ENCODE measurements at places on chromosomes 2 and 18.

GRCh38 chr18:63617049-63617914, 26.8 kb downstream of the SERPINB4 start:
- DNase-seq: no peak

GRCh38 chr2:9221223-9221622, 14.6 kb downstream of the ASAP2 start:
- DNase-seq: no peak

GRCh38 chr18:71597219-71597618, 946.9 kb downstream of the CBLN2 start:
- no peak for DNase-seq

DNA sequence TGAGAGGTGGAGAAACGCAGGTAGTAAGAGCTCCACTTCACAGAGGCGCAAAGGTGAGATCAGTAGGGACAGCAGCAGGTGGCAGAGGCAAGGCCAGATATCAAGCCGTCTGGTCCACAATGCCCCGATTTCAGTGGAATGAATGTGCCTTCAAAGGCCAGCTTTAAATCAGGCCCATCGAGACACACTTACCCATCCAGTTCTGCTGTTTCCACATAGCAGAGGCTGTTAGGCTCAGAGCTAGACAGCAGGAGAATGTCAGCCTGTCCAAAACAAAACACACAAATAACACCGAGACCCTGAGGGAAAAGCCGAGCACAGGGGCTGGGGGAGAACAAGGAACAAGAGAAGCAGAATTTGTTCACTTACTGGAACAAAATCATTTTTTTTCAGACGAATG, 75.8 kb upstream of the NARS1 start:
- DNase-seq: no peak

- DNase-seq: peak; percentile 33
These were observed 511 bp downstream of the MOB4 start for GRCh38 chr2:197516393-197516761.

GRCh38 chr2:39118786-39119499, 1.9 kb downstream of the SOS1 start:
- no peak for DNase-seq

DNA sequence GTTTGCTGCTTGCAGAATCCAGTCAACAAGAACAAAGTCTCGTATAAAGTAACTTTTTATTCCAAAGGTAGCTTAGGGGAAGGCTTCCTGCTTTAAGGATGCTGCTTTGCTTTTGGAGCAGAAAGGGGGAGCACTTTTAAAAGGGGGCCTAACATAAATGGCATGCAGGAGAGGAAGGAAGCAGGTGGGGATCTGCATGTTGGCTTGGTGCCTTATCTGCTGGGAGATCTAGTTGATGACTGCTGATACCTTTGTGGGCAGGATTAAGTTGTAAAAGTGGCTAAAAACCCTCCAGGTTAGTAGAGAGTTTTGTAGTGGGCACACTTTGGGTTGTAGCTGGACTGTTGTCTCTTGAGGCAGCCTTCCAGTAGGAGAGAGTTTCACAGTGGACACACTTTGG, 22.5 kb downstream of the UBR3 start:
- no peak for DNase-seq

- no peak for DNase-seq
These were observed 51.9 kb downstream of the MAIP1 start for GRCh38 chr2:200007306-200007705.

DNA sequence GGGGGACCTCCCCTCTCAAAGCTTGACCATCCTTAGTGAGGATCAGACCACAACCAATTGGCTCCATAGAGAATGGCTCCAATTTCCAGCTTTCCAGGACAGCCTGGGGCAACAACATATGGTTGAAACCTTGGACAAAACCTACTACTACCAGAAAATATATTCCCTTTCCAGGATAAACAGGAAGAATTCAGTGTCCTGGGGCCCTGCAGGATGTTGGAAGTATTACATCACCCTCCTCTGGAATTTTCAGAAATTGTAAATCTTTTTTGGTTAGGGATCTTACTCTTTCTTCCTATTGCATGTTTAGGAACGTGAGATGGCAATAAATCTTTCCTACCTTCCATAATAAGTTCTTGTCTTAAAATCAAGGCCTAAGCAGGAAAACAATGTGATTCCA, 158.9 kb upstream of the MEIS1 start:
- DNase-seq: no peak

- no peak for DNase-seq
These were observed 64.1 kb downstream of the NRP2 start for GRCh38 chr2:205746420-205746785.

DNA sequence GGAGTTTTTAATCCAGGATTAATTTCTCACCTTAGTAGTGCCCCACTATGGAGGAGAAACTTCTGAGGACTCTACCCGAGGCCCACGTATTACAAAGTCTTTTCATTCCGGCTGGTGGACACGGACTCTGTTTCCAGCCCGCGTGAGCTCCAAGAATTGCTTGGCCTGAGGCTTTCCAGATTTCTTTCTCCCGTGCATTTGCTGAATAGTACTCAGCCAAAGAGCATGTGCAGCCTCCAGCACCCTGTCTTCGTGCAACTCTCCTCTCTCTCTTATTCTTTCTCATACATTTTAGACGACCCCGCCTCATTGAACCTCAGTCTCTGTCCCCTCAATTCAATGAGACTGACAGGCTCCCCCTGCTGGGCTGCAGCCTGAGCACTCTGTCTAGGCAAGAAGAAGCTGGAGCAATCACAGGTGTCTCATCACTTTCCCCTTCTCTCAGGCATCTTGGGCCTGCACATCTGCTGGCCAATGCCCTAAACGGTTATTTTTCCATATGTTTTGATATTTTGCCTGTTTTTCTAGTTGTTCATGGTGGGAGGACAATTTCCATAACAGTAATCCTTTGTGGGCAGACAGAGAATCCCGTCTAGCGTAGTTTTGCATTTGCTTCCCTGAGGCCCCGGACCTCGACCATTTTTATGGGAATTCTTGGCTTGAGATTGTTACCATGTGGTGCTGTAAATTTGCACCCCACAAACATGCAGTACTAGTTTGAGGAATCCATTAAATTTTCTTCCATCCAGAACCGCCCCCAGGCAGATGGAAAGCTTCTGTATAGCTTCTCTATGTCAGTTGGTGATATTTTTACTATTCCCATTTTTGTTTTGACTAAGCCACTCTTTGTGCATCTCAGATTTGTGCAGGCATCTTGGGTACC, 50.1 kb upstream of the LPIN2 start:
- DNase-seq: peak; percentile 81

GRCh38 chr2:174924061-174924693, 81.0 kb downstream of the CHN1 start:
- DNase-seq: no peak

DNA sequence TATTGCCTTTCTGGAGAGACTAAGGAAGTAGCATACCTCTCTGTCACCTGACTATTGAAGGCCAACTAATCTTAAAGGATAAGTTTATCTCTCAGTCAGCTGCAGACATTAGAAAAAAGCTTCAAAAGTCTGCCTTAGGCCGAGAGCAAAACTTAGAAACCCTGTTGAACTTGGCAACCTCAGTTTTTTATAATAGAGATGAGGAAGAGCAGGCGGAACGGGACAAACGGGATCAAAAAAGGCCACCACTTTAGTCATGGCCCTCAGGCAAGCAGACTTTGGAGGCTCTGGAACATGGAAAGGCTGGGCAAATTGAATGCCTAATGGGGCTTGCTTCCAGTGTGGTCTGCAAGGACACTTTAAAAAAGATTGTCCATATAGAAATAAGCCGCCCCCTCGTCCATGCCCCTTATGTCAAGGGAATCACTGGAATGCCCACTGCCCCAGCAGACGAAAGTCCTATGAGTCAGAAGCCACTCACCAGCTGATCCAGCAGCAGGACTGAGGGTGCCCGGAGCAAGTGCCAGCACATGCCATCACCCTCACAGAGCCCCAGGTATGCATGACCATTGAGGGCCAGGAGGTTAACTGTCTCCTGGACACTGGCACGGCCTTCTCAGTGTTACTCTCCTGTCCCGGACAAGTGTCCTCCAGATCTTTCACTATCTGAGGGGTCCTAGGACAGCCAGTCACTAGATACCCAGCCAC, 61.5 kb upstream of the FAM98A start:
- no peak for DNase-seq

- DNase-seq: peak; percentile 57
These were observed 42.7 kb downstream of the ACSL3 start for GRCh38 chr2:222903234-222904220.

DNA sequence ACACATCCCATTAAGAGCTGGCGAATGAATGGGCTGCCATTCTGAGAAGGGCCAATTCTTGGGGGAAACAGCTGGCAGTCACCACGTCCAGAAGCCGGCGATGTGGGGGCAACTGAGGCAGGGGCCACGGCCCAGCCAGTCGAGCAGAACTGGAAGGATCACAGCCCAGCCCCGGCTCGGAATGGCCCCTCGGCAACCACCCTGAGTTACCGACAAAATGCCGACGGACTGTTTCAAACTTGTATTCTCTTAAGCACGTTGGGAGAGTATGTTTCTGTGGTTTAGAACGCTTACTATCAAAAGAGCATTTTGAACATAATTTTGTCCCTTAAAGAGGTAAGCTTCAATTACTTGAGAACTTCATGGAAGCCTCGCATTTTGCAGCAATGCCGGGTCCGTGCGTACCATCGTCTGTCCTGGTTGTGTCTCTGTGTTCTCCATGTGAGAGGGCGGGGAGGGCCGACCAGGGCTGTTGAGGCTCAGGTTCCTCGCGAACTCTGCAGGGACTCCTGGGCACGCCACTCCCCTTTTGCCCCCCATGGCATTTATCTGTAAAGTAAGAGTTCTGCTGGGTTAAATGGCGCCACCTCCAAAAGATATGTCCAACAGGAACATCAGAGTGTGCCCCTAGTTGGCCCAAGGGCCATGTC, 155.9 kb downstream of the TWIST2 start:
- DNase-seq: no peak

Data from CD4-positive, alpha-beta T cell treated with Interleukin-12 subunit alpha and Interleukin-12 subunit beta, for 1 hour (primary cell).